ENCODE measurements at places on chromosomes 2 and 18.

GRCh38 chr2:31070339-31071125 lies 67.7 kb downstream of the GALNT14 start:
- H3K27ac ChIP-seq: no peak overlapping the region
- DNase-seq: no peak
- H3K27me3 ChIP-seq: no peaks in the 10 kb centered on the region
- H3K36me3 ChIP-seq: no peaks in the 10 kb centered on the region
- H3K4me1 ChIP-seq: peaks cover 1% of the 10 kb centered on the region

- H3K36me3 ChIP-seq: peaks cover 3% of the 10 kb centered on the region
- peaks cover 9% of the 10 kb centered on the region for H3K27me3 ChIP-seq
- H3K4me1 ChIP-seq: peaks cover 41% of the 10 kb centered on the region
- H3K27ac ChIP-seq: no peak overlapping the region
- no peak for DNase-seq
These were observed 118.2 kb downstream of the ZNF516 start for GRCh38 chr18:76376668-76377358.

GRCh38 chr2:142165790-142166189 lies 35.0 kb upstream of the LRP1B start:
- H3K27ac ChIP-seq: no peak overlapping the region
- no peak overlapping the region for H3K4me3 ChIP-seq
- no peaks in the 10 kb centered on the region for H3K27me3 ChIP-seq
- no peaks in the 10 kb centered on the region for H3K36me3 ChIP-seq

DNA sequence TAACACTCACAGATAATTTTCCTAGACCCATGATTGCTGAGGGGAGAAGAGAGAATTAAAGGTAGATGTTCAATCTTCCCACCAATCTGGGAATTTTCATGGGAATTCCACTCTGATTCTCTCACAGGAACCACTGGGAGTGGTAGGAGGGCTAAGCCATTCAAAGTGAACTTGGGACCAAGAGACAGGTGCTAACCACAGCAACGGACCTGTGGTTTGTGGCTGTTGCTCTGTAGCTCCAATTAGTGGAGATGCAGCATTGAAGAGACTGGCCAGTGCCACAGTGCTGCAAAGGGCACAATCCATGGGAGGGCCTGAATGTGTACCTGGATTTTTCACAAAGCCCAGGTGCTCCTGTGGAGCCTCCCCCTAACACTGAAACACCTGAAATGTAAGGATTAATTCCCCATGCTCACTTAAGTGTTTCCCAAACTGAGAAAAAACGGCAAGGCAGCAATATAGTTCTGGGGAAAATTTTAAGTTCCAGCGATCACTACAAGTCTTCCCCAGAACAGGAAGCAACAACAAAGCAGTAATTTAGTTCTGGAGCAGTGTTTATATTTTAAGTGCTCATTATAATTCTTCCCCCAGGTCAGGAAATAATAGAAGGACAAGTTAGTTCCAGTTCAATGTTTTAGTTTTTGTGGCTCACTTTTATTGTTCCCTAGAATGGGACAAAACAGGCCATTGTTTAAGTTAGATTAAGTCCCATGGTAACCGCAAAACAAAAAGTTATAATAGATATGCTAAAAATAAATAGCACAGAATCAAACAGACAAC lies 1045.8 kb downstream of the CNTNAP5 start:
- H3K27me3 ChIP-seq: no peaks in the 10 kb centered on the region
- H3K36me3 ChIP-seq: no peaks in the 10 kb centered on the region
- no peak overlapping the region for H3K27ac ChIP-seq
- no peak for DNase-seq
- no peak overlapping the region for H3K4me3 ChIP-seq

GRCh38 chr2:6945087-6945813 lies 28.0 kb downstream of the RNF144A start:
- H3K36me3 ChIP-seq: peaks cover 49% of the 10 kb centered on the region
- no peak overlapping the region for H3K27ac ChIP-seq
- H3K27me3 ChIP-seq: no peaks in the 10 kb centered on the region
- no peak overlapping the region for H3K4me3 ChIP-seq

- DNase-seq: no peak
- H3K4me1 ChIP-seq: peaks cover 3% of the 10 kb centered on the region
- no peaks in the 10 kb centered on the region for H3K36me3 ChIP-seq
These were observed 63.7 kb downstream of the COBLL1 start for GRCh38 chr2:164777847-164778461.

DNA sequence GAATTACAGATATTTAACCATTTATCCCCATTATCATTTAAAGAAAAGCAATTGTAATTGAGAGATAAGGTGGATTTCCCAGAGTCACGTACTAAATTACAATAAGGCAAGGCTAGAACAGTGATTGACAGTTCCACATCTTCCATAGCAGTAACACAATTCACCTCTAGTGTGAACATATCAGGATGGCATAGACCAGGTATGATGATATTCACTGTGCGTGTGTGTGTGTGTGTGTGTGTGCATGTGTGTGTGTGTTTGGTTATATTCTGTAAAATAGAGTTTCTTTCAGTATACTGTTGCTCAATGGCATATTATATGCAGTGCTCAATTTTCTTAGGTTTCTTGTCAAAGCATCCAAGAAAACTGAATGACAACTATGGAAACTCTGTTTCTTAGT lies 1.7 kb downstream of the SCN2A start:
- H3K4me3 ChIP-seq: no peak overlapping the region
- no peaks in the 10 kb centered on the region for H3K4me1 ChIP-seq
- H3K27ac ChIP-seq: no peak overlapping the region
- no peak for DNase-seq
- H3K27me3 ChIP-seq: no peaks in the 10 kb centered on the region
- no peaks in the 10 kb centered on the region for H3K36me3 ChIP-seq

GRCh38 chr2:239684271-239684810 lies 283.5 kb upstream of the HDAC4 start:
- no peak for DNase-seq
- H3K4me3 ChIP-seq: no peak overlapping the region
- H3K27me3 ChIP-seq: peaks cover 45% of the 10 kb centered on the region
- H3K36me3 ChIP-seq: no peaks in the 10 kb centered on the region
- no peak overlapping the region for H3K27ac ChIP-seq

DNA sequence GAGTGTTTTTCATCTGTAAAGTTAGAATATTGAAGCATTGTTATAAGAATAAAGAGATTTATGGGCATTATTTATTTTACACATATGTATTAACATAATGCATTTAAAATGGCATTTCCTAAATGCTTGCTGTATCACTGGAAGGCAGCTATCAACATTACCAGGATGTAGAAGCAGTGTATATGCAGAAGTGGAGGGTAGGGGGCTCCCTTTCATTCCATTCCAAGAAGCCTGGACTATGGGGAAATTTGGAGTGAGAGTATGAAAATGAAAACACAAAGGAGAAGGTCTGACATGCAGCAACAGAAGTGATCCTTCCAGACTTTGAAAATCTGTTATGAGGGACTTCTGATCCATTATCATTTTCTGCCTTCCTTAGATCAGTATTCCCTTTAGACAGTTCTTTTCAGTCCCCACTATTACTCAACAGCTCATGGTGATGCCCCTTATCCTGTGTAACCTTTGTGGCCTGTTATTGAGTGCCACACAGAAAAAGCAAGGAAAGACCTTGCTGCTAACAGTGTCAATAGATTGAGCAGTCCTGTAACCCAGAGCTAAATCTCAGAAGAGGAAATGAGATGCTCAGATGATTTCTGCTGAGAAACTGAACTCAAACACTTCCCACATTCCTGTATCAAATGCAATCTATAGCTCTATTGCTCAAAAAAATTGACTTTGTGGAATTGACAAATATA lies 216.6 kb downstream of the HNMT start:
- H3K36me3 ChIP-seq: no peaks in the 10 kb centered on the region
- H3K4me3 ChIP-seq: no peak overlapping the region
- no peaks in the 10 kb centered on the region for H3K4me1 ChIP-seq
- no peaks in the 10 kb centered on the region for H3K27me3 ChIP-seq

GRCh38 chr18:39406941-39407340 lies 1841.3 kb upstream of the CELF4 start:
- H3K4me1 ChIP-seq: no peaks in the 10 kb centered on the region
- H3K4me3 ChIP-seq: no peak overlapping the region
- no peak for DNase-seq
- H3K36me3 ChIP-seq: no peaks in the 10 kb centered on the region
- H3K27ac ChIP-seq: no peak overlapping the region

DNA sequence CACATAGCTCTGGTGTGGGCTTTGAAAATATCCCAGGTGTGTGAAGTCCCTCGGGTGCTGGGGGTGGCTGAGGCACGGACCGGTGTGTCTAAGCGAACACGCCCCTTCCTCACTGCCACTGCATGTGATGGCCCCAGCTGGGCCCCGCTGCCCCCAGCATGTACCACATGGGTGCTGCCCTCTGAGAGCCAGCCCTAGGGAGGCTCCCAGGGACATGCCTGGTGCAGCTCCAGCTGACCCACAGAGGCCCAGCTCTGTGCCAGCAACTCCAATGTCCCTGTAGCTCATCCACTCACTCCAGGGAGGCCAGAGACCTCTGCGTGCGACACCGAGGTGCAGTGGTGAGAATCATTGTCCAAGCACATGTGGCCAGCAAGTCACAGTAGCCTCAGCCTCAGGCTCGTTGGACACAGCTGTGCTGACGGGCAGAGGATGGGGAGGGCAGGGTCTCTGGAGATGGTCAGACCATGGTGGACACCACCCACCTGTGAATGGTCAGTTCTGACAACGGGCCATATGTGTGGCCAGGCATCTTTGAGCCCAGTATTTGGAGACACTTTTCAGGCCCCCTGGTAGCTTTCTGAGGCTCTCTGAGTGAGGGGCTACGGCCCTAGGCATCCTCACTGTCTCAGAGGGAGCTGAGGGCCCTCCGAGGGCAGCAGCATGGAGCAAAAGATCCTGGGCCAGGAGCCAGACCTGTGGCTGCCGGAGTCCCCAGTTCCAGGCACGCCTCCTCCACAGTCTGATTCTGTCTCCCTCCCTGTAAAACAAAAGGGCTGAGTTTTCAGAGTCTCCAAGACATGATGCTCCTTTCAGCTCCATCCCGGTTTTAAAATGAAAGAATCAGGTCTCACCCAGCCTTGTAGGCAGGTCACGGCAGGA lies 220.7 kb downstream of the NDUFA10 start:
- no peaks in the 10 kb centered on the region for H3K4me1 ChIP-seq
- H3K27me3 ChIP-seq: peaks cover 4% of the 10 kb centered on the region
- no peaks in the 10 kb centered on the region for H3K36me3 ChIP-seq
- peak; percentile 25 for DNase-seq
- H3K27ac ChIP-seq: no peak overlapping the region
- no peak overlapping the region for H3K4me3 ChIP-seq

GRCh38 chr2:215921895-215922294 lies 91.5 kb downstream of the MREG start:
- no peak for DNase-seq
- H3K4me3 ChIP-seq: no peak overlapping the region
- peaks cover 14% of the 10 kb centered on the region for H3K27me3 ChIP-seq
- peaks cover 23% of the 10 kb centered on the region for H3K4me1 ChIP-seq

DNA sequence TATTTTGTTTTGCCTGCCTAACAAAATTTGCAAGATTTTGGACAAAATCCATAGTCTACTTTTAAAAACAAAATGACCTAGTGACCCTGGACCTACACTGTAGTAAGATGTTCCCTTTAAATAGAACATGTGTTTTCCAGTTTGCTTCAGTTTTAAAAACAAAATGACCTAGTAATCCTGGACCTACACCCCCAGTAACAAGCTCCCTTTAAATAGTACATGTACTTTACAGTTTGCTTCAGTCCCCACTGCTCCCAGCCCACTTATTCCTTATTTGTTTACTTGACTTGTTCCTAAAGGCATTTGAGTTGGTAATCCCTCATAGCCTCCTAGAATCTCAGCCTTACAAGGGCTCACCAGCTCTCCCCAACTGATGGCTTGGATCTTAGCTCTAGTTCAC lies 34.5 kb upstream of the HTR2B start:
- H3K27me3 ChIP-seq: no peaks in the 10 kb centered on the region
- H3K4me1 ChIP-seq: peaks cover 19% of the 10 kb centered on the region
- no peak for DNase-seq
- no peak overlapping the region for H3K4me3 ChIP-seq

- no peak overlapping the region for H3K27ac ChIP-seq
- H3K4me1 ChIP-seq: peaks cover 8% of the 10 kb centered on the region
- DNase-seq: no peak
These were observed 9.8 kb downstream of the CD302 start for GRCh38 chr2:159788253-159788652.

- no peak overlapping the region for H3K4me3 ChIP-seq
- no peaks in the 10 kb centered on the region for H3K4me1 ChIP-seq
- H3K27ac ChIP-seq: no peak overlapping the region
- peaks cover 3% of the 10 kb centered on the region for H3K27me3 ChIP-seq
These were observed 10.4 kb downstream of the KCNE4 start for GRCh38 chr2:223062396-223062795.

DNA sequence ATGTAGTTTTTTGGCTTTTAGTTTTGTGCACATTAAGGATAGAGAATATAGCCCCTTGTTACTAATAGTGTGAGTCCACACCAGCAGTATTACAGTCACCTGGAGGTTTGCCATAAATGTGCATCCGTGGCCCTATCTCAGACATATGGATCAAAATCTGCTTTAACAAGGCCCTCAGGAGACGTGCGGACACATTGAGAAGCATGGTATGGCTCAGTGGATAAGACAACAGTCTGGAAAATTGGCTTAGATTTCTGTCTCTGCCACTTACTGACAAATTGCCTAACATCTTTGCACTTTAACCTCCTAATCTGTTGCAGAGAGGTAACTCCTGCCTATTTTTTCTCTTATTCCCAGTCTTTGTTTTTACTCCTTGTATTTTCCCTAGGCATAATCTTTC lies 307.2 kb upstream of the DLGAP1 start:
- H3K4me1 ChIP-seq: no peaks in the 10 kb centered on the region
- no peak overlapping the region for H3K27ac ChIP-seq
- H3K36me3 ChIP-seq: no peaks in the 10 kb centered on the region

- H3K4me3 ChIP-seq: no peak overlapping the region
- H3K36me3 ChIP-seq: no peaks in the 10 kb centered on the region
- peaks cover 28% of the 10 kb centered on the region for H3K4me1 ChIP-seq
- no peak overlapping the region for H3K27ac ChIP-seq
These were observed 21.1 kb downstream of the CRACDL start for GRCh38 chr2:98914713-98915580.

DNA sequence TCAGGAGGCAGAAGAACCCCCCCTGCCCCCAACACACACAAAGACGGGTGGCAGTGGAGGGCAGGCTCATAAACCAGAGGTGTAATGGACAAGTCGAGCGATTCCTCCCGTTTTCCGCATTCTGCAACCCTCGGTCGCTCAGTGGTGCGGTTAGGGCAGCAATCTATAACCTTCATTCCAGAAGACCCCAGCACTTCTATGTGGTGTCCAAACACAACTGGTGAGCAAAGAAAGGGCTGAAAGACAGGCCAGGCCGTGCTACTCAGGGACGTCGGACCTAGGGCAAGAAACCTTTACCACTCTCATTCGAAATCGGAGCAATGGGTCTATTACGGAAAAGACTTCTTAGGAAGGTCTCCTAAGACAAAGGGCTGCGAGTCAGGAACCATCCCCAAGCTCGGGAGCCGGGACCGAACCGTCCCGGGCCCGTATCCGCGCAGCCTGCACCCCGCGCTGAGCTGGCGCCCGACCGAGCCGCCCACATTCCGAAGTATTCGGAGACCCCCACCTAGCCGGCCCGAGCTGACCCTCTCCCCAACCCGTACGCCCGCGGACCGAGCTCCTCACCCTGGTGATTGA lies 568 bp downstream of the ARL5A start:
- H3K27ac ChIP-seq: peak overlapping the region; percentile 89
- peaks cover 3% of the 10 kb centered on the region for H3K36me3 ChIP-seq
- DNase-seq: peak; percentile 55
- no peaks in the 10 kb centered on the region for H3K27me3 ChIP-seq
